ENCODE measurements at places on chromosomes 1 and 21.
A peak's percentile ranks its signal among the peaks of the same experiment; 100 is the strongest.

DNA sequence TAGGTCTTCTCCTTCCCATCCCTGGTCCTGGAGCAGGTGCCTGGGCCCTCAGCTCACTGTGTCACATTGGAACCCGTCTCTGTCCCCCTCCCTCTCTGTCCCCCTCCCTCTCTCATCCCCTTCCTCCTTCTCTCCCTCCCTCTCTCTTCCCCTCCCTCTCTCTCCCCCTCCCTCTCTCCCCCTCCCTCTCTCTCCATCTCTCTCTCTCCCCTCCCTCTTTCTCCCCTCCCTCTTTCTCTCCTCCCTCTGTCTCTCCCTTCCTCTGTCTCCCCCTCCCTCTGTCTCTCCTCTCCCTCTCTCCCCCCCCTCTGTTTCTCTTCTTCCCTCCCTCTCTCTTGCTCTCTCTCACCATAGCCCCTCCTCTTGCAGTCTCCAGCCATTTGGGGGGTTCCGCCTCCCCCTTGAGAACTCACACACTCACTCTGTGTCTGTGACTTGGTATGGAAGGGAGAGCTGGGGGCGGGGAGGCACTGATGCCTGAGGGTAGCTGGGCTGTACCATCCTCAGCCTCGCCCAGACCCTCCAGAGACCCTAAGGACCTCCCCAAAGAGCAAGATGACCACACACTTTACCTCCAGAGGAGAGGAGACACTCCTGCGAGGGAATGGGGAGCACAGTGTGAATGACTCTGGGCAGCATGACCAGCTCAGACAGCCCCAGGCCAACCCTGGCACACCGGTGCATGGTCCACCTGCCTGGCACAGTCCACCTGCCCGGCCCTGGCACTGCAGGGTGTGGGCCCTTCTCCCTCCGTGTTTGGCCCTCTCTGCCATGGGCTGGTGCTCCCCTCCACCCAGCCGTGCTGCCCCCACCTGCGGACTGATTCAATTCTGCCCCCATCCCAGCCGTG lies 102.8 kb upstream of the ARHGEF16 start:
- DNase-seq: no peak

DNA sequence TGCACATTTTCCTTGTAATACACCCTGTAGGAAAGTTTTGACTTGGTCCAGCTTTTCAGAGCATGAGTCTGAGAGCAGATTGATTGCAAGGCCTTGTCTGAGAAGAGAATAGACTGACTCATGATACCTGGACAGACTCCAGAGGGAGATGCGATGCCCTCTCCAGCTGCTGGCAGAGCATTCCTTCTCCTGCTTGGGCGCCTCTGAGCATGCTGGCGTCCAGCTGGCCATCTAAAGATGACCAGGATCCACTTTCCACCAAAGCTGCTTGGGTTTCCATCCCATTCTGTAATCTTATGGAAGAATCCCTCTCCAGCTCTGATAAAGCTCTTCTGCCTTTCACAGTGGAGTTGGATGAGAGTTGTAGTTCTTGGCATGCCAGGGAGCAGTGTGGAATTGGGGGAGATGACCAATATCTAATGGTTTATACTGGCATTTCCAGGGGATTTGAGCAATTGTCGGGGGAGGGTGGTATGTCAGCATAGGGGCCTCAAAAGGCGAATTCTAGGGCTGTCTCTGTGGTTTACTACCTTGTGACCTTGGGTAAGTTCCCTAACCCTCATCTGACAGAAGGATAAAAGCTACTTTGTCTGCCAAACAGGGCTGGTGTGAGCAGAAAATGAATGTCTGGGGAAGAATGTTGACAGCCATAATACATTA lies 19.5 kb downstream of the SZRD1 start:
- peak; percentile 47 for DNase-seq

- no peak for DNase-seq
Measured at GRCh38 chr1:240295811-240296210, 204.1 kb downstream of the FMN2 start.

DNA sequence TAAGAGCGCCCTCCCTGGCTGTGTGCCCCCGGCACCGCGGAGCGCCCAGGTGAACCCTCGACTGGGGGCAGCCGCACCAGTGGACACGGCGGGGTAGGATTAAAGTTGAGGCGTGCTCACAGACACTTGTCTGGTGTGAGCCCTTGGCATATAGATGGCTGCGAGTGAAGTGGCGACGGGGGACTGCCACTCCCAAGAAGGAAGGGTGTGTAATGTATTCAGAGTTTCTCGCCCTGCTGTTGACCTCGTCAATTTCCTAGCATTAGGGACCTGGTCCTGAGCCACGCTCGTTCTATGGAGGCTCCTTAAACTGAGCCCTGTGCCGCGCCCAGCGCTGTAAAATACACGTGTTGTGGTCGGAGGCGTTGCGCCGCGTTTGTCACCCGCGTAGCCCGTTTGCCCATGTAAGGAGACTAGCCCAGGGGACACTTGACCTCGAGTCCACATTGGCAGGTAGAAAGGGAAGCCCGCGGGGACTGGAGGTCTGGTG lies 554 bp downstream of the EVA1C start:
- no peak for DNase-seq

DNA sequence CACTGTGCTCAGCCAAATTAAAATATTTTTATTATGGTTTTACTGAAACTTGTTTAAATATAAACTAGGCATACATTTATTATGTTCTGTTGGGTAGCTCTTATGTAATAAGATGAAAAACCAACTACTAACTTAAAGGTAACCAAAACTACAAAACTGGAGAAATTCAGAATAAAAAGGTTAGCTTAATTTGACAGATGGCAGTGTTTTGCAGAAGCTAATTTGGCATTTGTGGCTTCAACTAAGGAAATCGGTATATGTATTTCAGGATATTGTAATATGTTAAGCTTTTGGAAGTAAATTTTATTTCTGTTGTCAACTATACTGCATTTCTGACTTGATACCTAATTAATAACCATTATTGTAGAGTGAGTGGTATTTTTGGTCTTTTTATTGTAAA lies 18.8 kb downstream of the USP25 start:
- DNase-seq: no peak

DNA sequence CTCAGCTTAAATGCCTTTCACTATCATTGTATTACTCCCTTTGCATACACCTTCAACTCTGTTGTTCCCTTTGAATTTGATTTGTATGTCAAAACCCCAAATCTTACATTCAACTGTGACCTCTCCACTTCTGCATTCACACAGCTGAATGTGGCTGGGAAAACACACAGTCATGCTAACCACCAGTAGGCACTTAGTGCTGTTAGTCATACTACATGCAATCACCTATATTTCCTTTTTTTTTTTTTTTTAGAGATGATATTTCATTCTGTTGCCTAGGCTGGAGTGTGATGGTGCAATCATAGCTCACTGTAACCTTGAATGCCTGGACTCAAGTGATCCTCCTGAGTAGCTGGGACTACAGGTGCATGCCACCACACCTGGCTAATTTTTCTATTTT lies 16.2 kb downstream of the BTBD8 start:
- DNase-seq: no peak

DNA sequence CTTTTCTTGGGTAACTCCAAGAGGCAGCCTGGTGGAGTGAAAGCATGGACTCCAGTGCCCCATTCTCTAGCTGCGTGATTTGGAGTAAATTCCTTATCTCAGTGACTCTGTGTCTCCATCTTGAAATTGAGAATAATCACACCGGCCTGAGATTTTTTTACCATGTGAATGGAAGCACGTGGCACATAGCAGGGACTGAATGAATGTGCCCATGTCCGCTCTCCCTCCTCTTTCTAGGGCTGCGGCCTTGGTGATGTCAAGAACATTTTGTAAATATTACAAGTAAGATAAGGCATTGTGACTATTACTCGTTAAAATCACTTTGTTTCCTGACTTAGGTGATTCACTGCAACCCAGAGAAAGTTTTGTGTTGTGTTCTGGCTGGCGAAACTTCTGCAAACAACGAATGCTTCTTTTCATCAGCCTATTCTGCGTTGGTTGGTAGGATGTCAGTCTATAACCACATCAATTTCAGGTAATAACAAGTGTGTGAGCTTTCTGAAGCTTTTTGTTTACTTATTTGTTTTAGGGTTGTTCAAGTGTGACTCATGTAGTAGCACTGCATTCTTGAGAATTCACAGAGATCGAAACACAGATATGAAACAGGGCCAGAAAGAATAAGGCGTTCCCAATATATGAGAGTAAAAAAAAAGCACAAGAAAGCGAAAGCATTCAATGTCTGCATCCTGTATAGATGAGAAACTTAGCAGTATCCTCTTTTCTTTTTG lies 135.7 kb upstream of the SLC45A1 start:
- DNase-seq: no peak

- DNase-seq: peak; percentile 68
Measured at GRCh38 chr1:27626031-27626935, 8.7 kb downstream of the FGR start.

DNA sequence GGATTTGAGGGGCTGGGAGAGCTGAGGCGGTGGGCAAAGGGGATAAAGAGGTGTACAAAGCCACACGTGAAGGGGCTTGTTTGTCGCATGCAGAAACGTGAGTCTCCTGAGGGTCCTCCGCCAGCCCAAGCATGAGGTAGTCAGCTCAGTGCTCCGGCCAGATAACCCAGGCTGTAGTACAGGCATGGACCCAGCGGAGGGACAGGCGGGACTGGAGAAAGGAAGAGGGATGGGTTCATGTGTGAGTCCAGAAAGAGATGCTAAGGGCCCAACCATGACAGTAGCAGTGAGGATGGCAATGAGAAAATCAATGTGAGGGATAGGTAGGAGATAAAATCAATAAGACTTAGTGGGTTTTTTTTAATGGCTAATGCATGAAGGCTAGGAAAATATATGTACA lies 13.7 kb upstream of the ELK4 start:
- DNase-seq: no peak

GRCh38 chr1:211912038-211912437 lies 81.5 kb upstream of the LPGAT1 start:
- DNase-seq: no peak

- DNase-seq: peak; percentile 24
Measured at GRCh38 chr1:196660852-196661251, 9.0 kb downstream of the CFH start.

DNA sequence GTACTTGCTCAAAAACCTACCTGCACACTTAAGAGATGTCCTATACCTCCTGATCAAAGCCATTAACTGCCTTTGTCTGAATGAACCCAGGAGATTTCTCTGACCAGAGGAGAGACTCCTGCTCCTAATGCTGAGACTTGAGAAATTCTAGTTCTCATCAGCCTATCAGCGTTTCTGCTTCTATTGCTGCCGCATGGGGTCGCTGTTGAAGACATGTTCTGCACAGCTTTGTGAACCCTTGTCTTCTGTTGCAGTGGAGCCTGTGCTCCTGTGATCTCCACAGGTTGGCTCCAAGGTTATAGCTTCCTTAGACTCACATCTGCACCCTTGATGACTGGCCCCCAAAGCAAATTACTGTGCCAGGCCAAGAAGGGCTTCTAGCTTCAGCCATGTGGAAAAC lies 40.2 kb downstream of the EDN2 start:
- DNase-seq: no peak

GRCh38 chr1:170530972-170531757 lies 801 bp upstream of the GORAB start:
- no peak for DNase-seq

- DNase-seq: no peak
Measured at GRCh38 chr1:44239331-44239960, 26.2 kb downstream of the DMAP1 start.

DNA sequence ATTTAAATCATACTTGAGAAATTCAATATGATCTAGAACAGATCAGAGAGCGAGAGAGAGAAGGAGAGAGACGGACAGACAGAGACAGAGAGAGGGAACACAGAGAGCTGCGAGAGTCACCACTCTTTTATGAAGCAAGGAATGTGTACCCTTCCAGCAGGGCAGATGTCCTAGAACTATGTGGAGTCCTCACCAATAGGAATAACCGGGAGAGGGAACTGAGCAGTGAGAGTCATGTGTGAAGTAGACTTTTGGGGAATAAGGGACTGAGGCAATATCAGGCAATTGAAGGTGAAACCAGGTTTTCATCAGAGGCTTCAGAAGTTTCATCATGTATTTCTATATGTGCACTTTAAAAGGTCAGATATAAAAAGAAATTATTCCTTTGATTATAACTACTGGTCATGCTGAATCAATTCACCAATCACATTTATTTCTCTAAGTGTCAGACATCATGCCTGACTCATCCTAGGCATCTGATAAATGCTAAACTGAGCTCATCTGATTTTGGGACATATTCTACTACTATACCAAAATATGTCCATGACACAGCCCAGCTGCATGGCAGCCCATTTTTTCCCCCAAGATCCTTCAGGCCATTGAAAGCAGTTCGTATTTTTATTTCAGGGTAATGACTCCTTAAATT lies 22.4 kb downstream of the VTCN1 start:
- DNase-seq: no peak

- peak; percentile 36 for DNase-seq
Measured at GRCh38 chr1:43067977-43068751, 103.9 kb downstream of the EBNA1BP2 start.

GRCh38 chr1:84712276-84712874 lies 22.1 kb upstream of the SSX2IP start:
- DNase-seq: no peak

DNA sequence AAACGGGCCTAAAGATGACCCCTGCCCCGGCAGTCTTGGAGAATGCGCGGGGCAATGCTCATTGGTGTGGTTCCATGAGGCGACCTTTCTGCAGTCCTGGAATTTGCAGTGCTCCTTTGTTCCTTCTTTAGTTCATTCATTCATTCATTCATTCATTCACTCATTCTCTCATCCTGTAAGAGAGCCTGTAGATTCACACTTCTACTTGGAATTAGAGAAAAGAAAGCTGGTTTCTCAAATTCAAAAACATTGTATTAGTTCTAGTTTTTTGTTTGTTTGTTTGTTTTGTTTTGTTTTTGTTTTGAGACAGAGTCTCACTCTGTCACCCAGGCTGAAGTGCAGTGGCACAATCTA lies 31.6 kb downstream of the PAX7 start:
- DNase-seq: no peak

DNA sequence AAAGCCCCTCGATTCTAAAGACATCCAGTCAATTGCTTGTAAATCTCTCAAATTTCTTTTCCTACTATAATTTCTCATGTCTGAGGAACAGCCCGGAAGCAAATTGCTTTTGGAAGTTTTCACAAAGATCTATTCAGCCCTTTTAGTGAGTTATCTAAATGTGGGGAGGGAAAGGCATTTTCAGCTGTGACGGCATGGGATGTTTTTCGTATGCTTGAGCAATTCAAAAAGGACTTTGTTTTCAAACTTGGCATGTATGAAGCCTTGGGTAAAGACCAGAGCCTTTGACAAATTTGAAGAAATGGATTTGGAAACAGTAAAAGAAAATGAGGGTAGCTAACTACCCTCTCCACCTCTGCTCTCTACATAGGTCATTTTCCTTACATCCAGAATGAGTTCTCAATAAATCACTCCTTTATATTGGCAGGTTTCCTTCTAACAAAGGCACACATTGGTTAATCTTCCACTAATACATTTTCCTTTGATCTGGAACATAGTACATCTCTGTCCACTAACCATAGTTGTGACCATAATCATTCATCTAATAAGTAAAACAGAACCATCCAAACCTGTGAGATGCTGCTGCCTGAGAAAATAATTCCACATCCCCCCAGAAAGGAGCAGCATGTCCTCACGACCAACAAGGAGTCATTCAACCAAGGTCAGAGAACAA lies 66.1 kb upstream of the ADAM30 start:
- no peak for DNase-seq

Data from B cell (primary cell).